ENCODE measurements at places on chromosomes 4 and X. TPM values are rescaled to one million over a fixed set of nuclear protein-coding genes. Genes with fewer than 3 reads are reported as not detected.

The UGT2A1 gene
- not detected for total RNA-seq

The IRS4 gene
- not detected for total RNA-seq

The TBC1D25 gene
- 14.7 TPM for total RNA-seq

The ARHGAP4 gene
- total RNA-seq: 1.3 TPM

The CAPN6 gene
- total RNA-seq: 11.7 TPM

The DUSP21 gene
- not detected for total RNA-seq

The SULT1B1 gene
- 0.21 TPM for total RNA-seq

The H2BW1 gene
- not detected for total RNA-seq

The CT45A1 gene
- total RNA-seq: not detected

The MAGEB2 gene
- not detected for total RNA-seq

The SPP1 gene
- 157 TPM for total RNA-seq

The ADH1B gene
- not detected for total RNA-seq

The RGS12 gene
- total RNA-seq: 91.4 TPM

The CFI gene
- 3.7 TPM for total RNA-seq

The PRRG3 gene
- total RNA-seq: not detected

The MGARP gene
- total RNA-seq: 4.7 TPM

The SH2D1A gene
- total RNA-seq: not detected

The RHOXF2B gene
- not detected for total RNA-seq

The FMR1NB gene
- total RNA-seq: not detected

The ASIC5 gene
- total RNA-seq: not detected

The TSPAN5 gene
- total RNA-seq: 38.4 TPM

The CENPVL1 gene
- not detected for total RNA-seq

The MAGEA4 gene
- total RNA-seq: not detected

The FAM156B gene
- total RNA-seq: 12.6 TPM

The SPOCK3 gene
- not detected for total RNA-seq

The BRS3 gene
- total RNA-seq: not detected

The SMIM43 gene
- total RNA-seq: not detected

The PNMA3 gene
- 0.17 TPM for total RNA-seq

The ADH1C gene
- not detected for total RNA-seq

The RAB41 gene
- not detected for total RNA-seq

The BMX gene
- 0.33 TPM for total RNA-seq

The HGFAC gene
- 0.21 TPM for total RNA-seq

The SMIM31 gene
- not detected for total RNA-seq

The GPR143 gene
- total RNA-seq: not detected

The TLR6 gene
- total RNA-seq: 6.7 TPM

The RHOH gene
- total RNA-seq: not detected

Measured in mammary epithelial cell (primary cell).